CD4-positive, alpha-beta memory T cell (primary cell): ENCODE measurements at places on chromosomes 5 and 9.

DNA sequence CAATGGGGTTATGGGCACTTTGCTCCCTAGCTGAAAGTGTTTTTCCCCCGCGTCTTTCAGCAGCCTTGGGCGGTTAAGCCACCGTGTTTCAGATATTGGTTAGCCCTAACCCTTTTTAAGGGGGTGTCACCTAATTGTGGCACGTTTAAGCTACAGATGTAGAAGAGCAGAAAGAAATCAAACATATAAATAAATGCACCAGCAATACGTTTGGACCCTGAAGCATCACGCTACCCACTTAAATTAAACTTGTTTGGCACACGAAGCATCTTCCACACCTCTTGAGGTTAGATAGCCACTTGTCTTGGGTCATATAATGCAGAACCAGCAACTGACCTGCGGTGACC lies 768 bp downstream of the YTHDC2 start:
- no peak for DNase-seq

DNA sequence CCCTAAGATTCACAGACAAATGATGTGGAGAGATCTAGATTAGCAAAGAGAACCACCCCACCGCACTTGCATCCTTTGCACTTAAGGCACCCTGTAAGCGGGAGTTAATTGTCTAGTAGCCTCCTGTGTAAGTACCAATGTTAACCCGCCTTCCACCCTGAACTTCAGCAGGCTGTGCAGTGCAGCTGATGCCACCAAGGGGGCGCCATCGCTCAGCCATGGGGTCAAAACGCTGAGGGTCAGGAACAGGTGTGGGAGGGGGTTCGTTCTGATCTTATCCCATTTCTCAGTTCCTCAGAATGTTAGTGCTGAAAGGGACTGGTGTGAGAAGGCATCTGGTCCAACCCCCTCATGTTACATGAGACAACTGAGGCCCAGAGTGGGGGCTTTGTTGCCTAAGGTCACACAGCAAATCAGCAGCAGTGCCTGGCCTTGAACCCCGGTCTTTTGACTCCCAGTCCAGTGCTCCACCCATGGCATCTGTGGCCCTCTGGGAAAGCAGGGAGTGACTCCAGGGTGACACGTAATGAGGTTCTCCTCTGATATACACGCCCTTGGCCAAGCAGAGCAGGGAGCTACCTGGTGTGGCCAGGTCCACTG lies 57.3 kb downstream of the CYFIP2 start:
- DNase-seq, result no peak

DNA sequence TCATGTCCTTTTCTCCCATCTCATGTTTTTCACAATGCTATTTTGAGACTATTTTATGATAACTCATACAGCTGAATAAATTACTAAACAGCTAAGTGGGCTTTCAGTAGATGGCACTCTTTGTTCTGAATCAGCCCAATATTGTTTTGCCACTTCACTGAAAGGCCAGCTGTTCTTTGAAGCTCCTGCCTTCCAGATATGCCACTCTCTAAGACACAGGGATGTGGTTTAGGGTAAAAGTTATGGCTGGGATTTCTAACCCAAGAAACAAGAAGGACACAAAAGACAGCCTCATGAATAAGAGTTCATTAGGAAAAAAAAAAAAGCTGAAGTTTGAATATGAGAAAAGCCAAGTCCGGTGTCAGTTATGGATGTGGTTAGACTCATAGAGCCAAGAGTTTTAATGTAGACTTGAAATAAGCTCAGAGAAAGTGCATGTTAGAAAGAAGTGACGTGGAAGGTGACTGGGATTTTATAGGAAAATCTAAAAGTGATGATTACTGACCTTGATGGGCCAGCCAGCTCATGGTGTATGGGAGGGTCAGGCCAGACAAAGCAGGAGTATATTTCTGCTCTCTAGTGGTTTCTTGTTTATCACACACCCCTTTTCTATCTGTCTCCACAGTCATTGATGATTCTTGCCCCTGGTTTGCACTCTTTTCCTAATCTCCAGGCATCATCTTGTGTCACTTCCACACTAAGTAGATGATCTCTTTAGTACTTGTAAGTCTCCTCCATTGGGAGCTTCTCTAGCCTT lies 488.5 kb downstream of the NR2F1-AS1 start:
- no peak for DNase-seq

- no peak for DNase-seq
Observed at GRCh38 chr5:40932766-40933165, 23.5 kb downstream of the C7 start.

GRCh38 chr5:54845567-54845941 lies 139.8 kb downstream of the ESM1 start:
- no peak for DNase-seq

- DNase-seq, result no peak
Observed at GRCh38 chr5:103808464-103809106, 246.0 kb upstream of the NUDT12 start.

DNA sequence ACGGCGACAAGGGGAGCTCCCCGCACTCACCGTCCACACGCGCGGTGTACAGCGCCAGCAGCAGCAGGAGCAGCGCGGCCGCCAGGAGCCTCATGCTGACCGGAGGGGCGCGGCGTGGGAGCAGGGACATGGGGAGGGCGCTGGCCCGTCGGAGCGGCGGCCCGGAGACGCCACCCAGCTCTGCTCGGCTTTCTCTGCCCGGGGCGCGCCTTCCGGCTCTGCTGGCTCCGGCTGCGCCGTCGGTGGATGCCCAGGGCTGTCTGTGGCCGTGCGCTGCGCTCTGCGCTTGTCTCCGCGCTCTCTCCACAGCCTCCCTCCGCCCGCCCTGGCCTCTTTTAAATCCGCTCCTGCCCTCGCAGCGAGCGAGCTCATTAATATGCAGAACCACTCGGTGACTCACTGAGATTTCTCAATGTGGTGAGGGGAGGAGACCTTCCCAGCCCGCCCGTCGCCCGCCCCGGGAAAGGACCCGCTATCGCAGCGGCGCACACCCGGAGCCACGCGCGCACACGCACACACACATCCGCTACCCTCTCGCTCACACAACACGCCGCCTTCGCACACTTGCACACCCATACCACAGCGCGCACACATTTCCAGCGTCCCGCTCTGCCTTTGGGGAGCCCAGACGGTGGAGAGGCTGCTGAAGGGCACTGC lies at the start of gene CXCL14:
TSS of gene CXCL14 (minus strand) at position 307 of the 657 bp plus-strand sequence. CDS start at position 94, 213 bp downstream.
- no peak for DNase-seq

GRCh38 chr5:138968601-138969000 lies 93.5 kb upstream of the LRRTM2 start:
- DNase-seq, result no peak

DNA sequence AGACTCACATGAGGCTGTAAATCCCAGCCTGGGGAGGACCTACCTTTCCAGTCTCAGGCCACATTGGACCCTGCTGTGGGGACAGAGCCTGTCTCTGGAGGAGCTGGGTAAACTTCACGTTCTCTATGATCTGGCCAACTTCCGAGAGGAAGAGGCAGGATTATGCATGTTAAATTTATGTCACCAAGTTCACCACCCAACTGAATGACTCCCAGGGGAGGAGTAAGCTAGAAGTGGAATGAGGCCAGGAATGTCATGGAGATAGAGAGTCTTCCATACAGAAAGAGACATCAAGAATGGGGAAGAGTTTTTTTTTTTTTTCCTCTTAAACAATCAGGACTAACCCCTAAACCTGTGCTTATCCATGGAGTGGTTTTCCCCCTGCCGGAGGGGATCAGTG lies 90.3 kb upstream of the PALM2AKAP2 start:
- DNase-seq, result no peak

DNA sequence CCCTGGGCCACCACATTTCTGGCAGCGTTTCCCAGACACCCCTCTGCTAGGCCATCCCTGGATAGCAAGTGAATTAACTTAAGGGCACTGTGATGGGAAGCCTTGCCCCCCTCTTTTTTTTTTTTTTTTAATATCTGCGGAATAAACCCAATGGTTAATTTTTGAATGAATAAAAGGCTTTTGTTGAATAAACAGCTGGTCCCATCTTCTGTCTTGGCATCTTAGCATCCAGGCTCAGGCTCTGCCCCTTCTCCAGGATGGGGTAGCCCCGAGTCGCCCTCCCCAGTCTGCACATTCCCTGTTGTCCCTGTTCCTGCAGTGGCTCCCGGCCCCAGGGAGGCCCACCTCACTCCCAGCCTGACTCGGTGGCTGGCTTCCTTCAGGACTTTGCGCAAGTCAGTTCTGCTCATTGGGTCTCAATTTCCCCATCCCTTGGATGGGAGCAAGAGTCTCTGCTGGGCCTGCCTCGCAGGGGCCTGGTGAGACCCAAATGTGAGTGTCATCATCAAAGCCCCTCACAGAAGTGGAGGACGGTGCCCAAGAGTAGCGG lies 29.0 kb upstream of the HMCN2 start:
- DNase-seq, result no peak

GRCh38 chr9:95516221-95516733 lies 494 bp downstream of the PTCH1 start:
- no peak for DNase-seq

GRCh38 chr9:27142299-27142930 lies 33.4 kb downstream of the TEK start:
- DNase-seq, result no peak

DNA sequence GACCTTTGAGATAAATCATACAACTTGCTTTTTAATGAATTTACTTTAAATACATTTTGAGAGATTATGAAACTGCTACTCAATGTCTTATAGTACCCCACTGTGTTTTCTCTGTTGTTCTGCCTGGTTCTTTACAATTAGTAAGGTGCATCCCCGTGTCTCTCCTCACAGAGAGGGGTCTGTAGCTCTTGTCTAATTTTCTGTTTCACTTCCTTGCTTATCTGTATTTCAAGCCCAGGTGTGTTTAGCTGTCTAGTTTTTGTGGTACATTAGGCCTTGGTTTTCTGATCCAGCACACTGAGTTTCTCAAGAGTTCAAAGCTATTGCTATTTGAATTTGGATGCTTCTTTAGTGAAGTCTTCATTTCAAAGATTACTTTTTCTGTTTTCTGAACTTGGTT lies 105.1 kb downstream of the MAST4 start:
- no peak for DNase-seq

DNA sequence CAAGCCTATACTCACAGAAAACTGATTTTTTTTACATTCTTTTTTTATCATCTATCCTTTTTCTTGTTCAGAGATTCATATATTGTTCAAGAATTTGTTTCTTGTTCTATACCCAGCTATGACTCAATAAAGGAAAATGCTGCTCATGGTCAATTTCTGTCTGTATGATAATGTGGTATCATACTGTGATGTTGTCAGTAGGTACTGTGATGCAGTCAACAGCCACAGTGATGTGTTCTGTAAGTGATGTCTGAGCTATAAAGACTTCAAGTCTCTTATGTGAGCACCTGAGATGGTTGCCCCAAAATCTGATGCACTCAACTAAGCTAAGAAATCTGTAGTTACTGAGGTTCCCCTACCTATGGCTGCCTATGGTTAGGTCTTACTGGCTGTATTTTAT lies 294.2 kb upstream of the GRIN3A start:
- DNase-seq, result no peak

DNA sequence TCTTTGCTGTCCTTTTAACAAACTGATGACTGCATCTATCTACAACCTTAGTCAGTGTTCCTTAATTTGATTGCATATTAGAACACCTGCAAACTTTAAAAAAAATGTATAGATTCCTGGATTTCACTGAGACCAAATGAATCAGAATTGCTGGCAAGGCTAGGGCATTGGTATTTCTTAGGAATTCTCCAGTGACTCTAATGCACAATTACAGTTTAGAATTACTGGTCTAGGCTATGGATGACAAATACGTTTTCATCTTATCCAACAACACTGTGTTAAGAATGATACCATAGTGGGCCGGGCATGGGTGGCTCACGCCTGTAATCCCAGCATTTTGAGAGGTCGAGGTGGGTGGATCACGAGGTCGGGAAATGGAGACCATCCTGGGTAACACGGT lies 545.9 kb upstream of the RIOK2 start:
- no peak for DNase-seq

DNA sequence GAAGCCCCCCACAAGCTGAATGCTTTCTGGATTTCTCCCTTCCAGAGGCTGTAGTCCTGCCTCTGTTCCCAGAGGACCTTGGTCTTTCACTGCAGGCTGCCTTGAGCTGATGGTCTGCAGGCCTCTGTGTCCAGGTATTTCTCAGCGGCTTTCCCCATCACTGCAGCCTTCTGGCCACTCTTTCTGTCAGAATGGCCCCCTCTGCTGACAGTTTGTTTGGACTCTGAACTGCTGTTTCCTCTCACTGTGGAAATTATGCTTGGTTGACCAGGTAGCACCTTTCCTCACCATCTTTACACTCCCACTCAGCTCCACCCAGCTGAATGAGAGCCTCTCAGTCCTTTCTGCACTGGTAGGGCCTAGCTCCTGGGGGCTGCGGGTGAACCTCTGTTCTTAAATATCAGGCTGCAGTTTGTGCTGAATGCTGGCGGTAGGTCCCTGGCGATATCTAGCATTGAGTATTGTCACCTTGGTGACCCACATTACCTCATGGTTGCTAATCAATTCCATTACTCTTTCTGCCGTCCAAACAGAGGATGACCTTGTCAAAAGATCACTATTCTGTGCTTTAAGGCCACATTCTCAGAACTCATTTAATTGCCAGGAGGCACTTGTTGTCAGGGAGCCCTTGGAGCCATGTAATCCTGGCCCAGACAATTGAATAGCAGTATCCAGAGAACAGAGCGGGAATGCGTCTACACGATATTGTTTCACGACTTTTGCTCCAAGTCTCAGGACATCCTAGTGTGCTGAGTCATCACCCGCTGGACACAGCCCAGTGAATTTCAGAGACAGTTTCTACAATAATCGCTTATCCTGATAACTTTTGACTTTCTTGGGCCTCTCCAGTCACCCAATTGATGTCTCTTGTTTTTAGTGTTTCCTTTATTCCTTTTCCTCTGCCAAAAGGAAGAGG lies 230.2 kb downstream of the TENT4A start:
- DNase-seq, result no peak

GRCh38 chr5:101580591-101580990 lies 677.5 kb upstream of the ST8SIA4 start:
- no peak for DNase-seq

DNA sequence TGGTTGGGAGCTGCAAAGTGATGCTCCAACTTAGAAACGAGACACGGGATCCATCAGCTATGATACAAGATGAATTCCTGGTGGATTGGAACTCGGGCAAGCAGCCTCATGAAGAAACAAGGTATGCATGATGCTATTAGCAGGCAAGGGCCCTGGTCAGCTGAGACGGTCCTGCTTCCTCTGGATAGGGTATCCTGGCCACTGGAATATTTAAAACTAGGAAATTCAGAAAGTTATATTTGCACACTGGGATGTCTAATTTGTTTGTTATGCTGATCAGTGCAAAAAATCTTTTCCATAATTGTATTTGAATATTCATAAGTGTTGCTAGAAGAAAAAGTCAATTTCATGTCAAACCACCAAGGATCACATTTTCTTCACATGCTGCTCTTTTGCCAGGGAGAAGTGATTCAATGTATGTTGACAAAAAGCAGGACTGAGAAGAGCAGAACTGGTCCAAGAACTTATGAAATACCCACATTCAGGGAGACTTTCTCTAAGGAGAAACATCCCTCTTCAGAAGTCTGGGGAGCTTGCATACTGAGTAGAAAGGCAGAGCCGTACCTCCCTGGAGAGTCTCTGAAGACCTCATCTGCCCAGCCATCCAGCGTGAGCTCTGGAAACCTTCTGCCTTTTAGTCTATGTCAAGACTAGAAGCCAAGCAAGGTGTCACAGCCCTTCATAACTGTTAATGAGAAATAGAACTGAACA lies 6.7 kb upstream of the NXNL2 start:
- no peak for DNase-seq

- no peak for DNase-seq
Observed at GRCh38 chr5:39906146-39906545, 481.4 kb upstream of the DAB2 start.
